ENCODE measurements at places on chromosomes 6 and 20. TPM values are rescaled to one million over a fixed set of nuclear protein-coding genes. Genes with fewer than 3 reads are reported as not detected.

The BEND6 gene
- total RNA-seq = 1.8 TPM

The UTRN gene
- total RNA-seq = 76.8 TPM

The KIAA1755 gene
- 9.5 TPM for total RNA-seq

The CAGE1 gene
- total RNA-seq = 0.16 TPM

The CRIP3 gene
- 2.0 TPM for total RNA-seq

The BEND3 gene
- total RNA-seq = 24.9 TPM

The SLC17A9 gene
- total RNA-seq = 1.4 TPM

The MYBL2 gene
- total RNA-seq = 124 TPM

The TBXT gene
- total RNA-seq = not detected

The PNPLA1 gene
- not detected for total RNA-seq

The C20orf141 gene
- total RNA-seq = not detected

The REV3L gene
- 17.1 TPM for total RNA-seq

The ZC2HC1B gene
- total RNA-seq = not detected

The BCAS1 gene
- total RNA-seq = not detected

The FHL5 gene
- total RNA-seq = not detected

The MEP1A gene
- not detected for total RNA-seq

GRCh38 chr20:60447703-60448102 is 489.5 kb downstream of the CDH26 start:
- DNase-seq = no peak

GRCh38 chr20:63027922-63028389 is 21.2 kb upstream of the BHLHE23 start:
- DNase-seq = no peak

GRCh38 chr20:16672299-16672698 is 57.5 kb upstream of the SNRPB2 start:
- no peak for DNase-seq

DNA sequence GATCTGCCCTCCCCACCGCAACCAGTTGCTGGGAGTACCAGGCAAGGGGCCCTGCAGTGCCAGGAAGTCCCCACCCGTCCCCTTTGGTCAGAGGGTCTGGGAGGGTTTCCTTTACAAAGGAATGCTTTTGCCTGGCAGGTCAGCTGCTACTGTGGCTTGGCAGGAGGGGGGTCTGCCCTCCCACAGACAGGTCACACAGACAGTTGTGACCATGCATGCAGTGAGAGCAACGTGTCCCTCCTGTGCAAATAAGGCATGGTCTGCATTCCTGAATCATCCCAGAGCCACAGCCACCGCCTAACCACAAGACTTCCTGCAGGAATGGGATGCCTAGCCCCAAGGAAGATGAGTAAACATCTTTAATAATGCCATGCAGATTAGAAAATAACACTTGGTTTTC is 439 bp upstream of the F13A1 start:
- no peak for DNase-seq

DNA sequence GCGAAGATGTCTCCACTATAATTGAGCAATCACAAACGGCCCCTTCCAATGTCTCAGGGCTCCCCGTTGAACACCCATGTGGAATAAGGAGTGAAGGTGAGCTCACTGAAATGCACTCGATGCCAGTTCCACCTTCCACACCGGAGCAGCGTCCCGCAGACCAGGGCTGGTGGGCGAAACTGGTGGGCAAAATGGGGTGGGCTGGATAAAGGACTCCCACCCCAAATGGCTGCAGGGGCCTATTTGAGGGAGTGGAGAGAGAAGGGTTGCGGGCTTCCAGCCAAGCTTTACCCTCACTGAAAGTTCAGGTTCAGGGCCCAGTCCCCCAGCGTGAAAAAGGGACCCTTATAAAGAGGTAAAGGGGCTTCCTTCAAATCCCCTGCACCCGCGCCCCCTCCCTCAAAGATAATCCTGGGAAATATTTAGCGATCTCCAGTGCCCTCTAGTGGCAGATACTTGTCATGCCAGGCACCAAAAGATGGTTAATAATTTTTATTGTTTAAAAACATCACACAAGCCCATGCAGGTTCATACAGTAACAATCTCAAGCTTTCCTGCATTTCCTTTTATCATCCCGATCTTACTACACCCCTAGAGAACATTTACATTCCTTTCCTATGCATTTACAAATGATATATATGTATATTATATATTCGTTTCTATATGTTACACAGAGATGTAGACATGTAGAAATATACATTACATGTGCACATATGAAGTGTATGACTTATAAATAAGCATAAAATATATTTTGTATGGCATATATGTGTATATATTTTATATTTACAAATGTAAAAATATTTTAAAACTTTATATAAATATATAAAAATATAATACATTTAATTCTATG is 58.2 kb upstream of the NKX2-2 start:
- DNase-seq = no peak

DNA sequence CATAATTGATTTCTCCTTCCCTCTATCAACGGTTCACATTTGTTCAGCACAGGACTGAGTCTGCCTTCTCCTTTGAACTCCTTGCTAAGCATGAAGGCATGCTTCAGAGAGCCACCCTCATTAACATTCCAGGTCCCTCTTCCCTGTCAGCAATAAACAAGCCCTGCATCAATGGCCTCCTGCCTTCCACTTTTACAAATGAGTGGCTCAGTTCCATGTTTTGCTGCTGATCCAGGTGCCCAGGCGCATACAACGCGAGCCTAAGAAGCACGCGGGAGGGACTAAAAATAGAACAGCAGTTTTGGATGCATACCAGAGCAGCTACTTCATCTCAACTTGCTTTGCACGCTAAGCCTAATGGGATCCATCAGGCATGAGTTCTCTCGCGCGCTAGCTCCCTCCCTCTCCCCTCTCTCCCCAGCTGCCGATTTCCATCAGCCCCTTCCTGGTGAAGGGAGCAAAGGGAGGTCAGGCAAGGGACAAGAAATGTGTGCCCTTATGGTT is 53.4 kb downstream of the TRAF3IP2 start:
- no peak for DNase-seq

DNA sequence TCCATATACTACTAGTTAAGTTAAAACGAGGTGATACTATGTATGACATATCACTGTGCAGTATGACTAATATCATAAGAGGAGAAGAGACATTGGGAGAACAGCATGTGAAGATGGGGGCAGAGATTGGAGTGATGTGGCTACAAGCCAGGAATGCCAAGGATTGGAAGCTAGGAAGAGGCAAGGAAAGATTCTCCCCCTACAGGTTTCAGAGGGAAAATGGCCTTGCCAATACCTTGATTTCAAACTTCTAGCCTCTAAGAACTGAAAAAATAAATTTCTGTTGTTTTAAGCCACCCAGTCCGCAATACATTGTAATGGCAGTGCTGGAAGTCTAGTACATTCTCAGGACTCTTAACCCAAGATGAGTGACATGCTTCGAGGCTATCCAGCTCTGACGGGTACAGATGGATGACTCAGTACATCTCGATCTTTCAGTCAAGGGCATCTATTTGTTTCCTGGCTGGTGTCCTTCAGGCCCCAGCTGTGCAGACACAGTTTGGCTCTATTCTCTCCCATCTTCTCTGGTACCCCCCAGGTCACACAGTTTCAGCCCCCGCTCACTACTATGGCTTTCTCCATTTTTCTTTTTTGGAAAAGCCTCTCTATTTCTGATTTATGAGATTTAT is 55.5 kb upstream of the THEMIS start:
- no peak for DNase-seq

- no peak for DNase-seq
Measured at GRCh38 chr20:48912065-48912464, 9.4 kb upstream of the ARFGEF2 start.

- DNase-seq = no peak
Measured at GRCh38 chr20:40941133-40941610, 87.5 kb upstream of the TOP1 start.

- no peak for DNase-seq
Measured at GRCh38 chr6:89508755-89509563, 76.0 kb downstream of the ANKRD6 start.

GRCh38 chr6:33277663-33278391 is 904 bp downstream of the B3GALT4 start:
- DNase-seq = no peak

DNA sequence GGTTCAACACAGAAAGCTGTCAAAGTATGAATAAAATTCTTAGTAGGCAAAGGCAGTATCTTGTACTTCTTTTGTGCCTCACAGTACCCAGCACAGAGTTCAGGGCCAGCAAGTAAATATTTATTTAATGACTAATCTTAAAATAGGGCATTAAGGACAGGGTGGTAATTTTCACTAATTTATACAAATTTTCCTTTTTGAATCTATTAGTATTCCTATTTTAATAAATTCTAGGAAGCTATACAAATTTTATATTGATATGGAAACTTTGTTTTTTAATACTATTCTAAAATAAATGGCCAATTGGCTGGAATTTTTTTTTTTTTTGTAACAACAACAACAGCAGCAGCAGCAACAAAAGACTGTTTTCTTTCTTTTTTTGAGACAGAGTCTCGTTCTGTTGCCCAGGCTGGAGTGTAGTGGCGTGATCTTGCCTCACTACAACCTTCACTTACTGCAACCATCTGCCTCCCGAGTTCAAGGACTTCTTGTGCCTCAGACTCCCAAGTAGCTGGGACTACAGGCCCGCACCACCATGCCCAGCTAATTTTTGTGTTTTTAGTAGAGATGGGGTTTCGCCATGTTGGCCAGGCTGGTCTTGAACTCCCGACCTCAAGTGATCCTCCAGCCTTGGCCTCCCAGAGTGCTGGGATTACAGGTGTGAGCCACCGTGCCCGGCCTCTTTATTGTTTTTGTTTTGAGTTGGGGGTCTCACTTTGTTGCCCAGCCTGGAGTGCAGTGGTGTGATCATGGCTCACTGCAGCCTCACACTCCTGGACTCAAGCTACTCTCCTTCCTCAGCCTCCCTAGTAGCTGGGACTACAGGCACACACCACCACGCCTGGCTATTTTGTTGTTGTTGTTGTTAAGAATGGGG is 85.2 kb downstream of the FKBP5 start:
- DNase-seq = no peak

DNA sequence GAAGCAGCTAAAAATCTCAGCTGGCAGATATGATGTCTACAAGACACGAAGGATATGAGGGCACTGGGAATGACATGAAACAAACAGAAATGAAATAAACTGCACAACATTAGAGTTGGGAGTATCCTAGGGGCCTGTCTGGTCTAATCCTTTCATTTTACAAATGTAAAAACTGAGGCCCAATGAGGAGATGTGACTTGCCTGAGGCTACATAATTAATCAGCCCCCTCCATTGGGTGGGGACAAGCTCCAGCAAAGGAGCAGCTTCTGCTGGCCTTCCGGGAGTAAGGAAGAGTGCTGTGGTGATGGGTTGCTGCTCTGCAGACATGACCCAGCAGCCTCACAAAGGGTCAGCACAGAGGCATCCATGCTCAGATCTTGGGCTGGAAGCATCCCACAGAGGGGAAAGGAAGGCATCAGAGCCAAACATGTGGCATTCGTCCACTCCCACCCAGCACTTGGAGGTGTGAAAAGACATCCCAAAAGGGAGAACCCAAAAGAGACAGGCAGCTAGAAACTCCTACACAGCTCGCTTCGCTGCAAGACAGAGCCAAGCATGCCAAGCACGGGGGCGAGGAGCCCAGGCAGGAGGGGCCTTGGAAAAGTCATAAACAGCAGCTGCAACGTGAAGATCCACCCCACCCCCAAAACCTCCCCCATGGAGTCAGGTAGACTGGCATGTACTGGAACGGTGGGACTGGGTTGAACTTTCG is 183.7 kb downstream of the UNC5CL start:
- DNase-seq = no peak

GRCh38 chr6:168715643-168716481 is 274.9 kb downstream of the SMOC2 start:
- no peak for DNase-seq

GRCh38 chr6:32168807-32169591 is 4.6 kb downstream of the EGFL8 start:
- DNase-seq = no peak

DNA sequence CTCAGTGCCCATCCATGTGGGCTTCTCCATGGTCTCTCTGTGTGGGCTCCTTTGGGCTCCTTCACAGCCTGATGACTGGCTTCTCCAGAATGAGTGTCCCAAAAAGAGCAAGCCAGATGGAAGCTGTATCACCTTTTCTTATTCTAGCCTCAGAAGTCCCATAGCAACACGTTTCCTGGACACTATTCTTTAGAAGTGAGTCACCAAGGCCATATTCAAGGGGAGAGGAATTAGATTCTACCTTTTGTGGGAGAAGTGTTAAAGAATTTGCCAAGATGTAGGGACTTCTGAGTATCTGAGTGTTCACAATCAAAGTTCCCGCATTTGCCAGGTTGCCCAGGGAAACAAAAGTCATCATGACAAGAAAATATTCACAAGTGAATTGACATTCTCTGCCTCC is 20.7 kb upstream of the TBC1D22B start:
- DNase-seq = no peak

DNA sequence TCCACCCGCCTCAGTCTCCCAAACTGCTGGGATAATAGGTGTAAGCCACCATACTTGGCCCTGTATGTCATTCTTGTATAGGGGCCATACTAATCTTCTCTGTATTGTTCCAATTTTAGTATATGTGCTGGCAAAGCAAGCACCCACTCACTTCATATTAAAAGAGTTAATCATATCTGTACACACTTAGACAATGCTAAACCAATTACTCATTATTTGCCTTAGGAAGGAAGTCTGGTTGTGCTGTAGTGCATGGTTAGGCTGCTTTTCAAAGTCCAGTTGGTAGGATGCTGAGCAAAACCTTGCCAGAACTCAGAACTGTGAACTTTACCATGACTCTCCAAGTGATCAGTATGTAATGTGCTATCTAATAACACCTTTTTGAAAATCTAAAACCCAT is 88.6 kb downstream of the LIN28B start:
- DNase-seq = no peak

GRCh38 chr6:161828355-161828754 is 554.5 kb upstream of the AGPAT4 start:
- no peak for DNase-seq

- no peak for DNase-seq
Measured at GRCh38 chr6:114304304-114304887, 38.4 kb downstream of the HS3ST5 start.

GRCh38 chr6:157328108-157328692 is 4.9 kb upstream of the TMEM242 start:
- no peak for DNase-seq

GRCh38 chr6:157879034-157879872 is 56.2 kb downstream of the SNX9 start:
- DNase-seq = no peak

- no peak for DNase-seq
Measured at GRCh38 chr20:47800623-47801022, 15.3 kb upstream of the SULF2 start.

GRCh38 chr6:167092672-167093339 is 30.1 kb upstream of the CCR6 start:
- no peak for DNase-seq

DNA sequence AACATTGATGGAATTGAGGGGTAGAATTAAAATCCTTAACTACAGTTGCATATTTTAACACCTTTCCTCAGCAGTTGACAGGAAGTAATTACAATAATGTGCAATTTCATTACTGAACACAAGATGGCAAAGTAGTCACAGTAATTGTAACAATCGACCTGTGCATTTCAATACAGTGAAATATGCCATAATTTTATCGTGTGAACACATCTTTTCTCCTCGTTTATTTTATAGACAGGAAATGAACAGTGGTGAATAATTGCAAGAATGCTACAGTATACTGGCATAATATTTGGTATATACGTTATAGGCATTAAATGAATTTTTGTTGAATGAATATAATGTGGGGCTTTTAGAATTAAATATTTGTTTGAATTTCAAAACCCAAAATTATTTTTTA is 25.0 kb downstream of the CYB5R4 start:
- DNase-seq = no peak

GRCh38 chr6:69988458-69989126 is 122.2 kb downstream of the COL19A1 start:
- no peak for DNase-seq

All from neural crest cell (in vitro differentiated cells).